Caco-2 (cell line): ENCODE measurements at places on chromosomes 3 and 15. TPM values are rescaled to one million over a fixed set of nuclear protein-coding genes. Genes with fewer than 3 reads are reported as not detected.

DNA sequence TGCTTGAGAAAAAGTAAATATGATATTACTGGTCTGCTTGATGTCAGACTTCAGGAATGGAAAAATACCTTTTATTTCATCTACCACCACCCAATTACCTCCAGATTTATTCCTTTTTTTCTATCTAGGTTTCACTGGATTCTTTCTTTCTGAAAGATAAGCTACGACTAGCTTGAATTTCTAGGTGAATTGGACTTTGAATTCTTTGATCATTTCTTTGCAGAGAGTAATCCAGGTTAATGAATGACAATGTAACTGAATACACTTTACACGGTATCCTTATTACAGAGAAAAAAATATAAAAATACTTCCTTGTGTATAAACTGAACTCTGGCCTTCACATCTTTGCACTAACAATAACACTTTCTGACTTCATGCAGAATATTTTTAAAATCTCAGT lies 59.5 kb upstream of the TRPC1 start:
- H3K36me3 ChIP-seq, result no peaks in the 10 kb centered on the region; the same call in 1 of the 2 replicates
- H3K4me1 ChIP-seq, result peaks cover 14% of the 10 kb centered on the region
- no peak overlapping the region for H3K27ac ChIP-seq
- DNase-seq, result no peak
- H3K4me3 ChIP-seq, result no peak overlapping the region

- no peak overlapping the region for H3K4me3 ChIP-seq
- H3K27me3 ChIP-seq, result no peaks in the 10 kb centered on the region
- no peak for DNase-seq
- H3K4me1 ChIP-seq, result no peaks in the 10 kb centered on the region
- no peaks in the 10 kb centered on the region for H3K36me3 ChIP-seq
- H3K27ac ChIP-seq, result no peak overlapping the region
Measured at GRCh38 chr3:159208050-159208449, 406.2 kb downstream of the MFSD1 start.

- no peaks in the 10 kb centered on the region for H3K36me3 ChIP-seq
- no peak for DNase-seq
- no peak overlapping the region for H3K27ac ChIP-seq
- H3K4me3 ChIP-seq, result no peak overlapping the region
- no peaks in the 10 kb centered on the region for H3K4me1 ChIP-seq
- no peaks in the 10 kb centered on the region for H3K27me3 ChIP-seq
Measured at GRCh38 chr15:34297059-34297458, 40.5 kb downstream of the SLC12A6 start.

- no peak overlapping the region for H3K4me3 ChIP-seq
- H3K27ac ChIP-seq, result peak overlapping the region; percentile 12
- no peaks in the 10 kb centered on the region for H3K4me1 ChIP-seq
- H3K36me3 ChIP-seq, result no peaks in the 10 kb centered on the region
Measured at GRCh38 chr15:90190606-90191343, 10.4 kb upstream of the SEMA4B start.

- H3K36me3 ChIP-seq, result no peaks in the 10 kb centered on the region
- no peaks in the 10 kb centered on the region for H3K4me1 ChIP-seq
- no peaks in the 10 kb centered on the region for H3K27me3 ChIP-seq
- H3K4me3 ChIP-seq, result no peak overlapping the region
- no peak for DNase-seq
- H3K27ac ChIP-seq, result no peak overlapping the region
Measured at GRCh38 chr3:19799887-19800286, 134.1 kb downstream of the EFHB start.

DNA sequence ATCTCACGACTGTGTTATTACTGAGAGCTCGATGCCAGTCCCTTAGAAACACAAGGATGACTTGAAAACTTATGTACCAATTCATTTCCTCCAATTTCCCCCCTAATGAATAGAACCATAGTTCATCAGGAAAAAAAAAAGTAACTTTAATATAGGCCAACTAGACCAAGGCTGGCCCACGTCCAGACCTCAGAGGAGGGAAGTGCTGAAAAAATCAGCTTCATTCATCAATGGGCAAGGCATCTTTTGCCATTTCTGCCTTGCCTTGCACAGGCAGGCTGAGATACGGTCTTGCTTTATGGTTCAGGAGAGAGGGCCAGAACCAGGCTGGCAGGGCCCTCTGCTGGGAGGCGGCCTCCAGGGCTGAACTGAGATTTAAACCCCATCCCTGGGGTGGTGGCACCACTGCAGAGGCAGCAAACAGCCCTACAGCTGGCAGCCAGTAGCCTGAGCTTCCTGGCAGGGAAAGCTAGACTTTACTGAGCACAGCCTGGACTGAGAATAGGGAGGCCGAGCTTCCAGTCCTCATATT lies 104.1 kb upstream of the TNFAIP8L3 start:
- H3K27me3 ChIP-seq, result no peaks in the 10 kb centered on the region; the same call in 1 of the 2 replicates
- H3K27ac ChIP-seq, result no peak overlapping the region
- DNase-seq, result no peak
- no peaks in the 10 kb centered on the region for H3K36me3 ChIP-seq

- H3K4me3 ChIP-seq, result no peak overlapping the region
- H3K27me3 ChIP-seq, result no peaks in the 10 kb centered on the region
- no peak for DNase-seq
- no peak overlapping the region for H3K27ac ChIP-seq
Measured at GRCh38 chr15:35047528-35047927, 37.6 kb downstream of the NANOGP8 start.

- H3K27me3 ChIP-seq, result no peaks in the 10 kb centered on the region
- peaks cover 22% of the 10 kb centered on the region for H3K4me1 ChIP-seq
- no peak overlapping the region for H3K4me3 ChIP-seq
- DNase-seq, result no peak
- no peak overlapping the region for H3K27ac ChIP-seq
Measured at GRCh38 chr3:72080095-72080494, 295.1 kb upstream of the PROK2 start.

GRCh38 chr15:89441295-89441812 lies 55.0 kb downstream of the RHCG start:
- H3K36me3 ChIP-seq, result no peaks in the 10 kb centered on the region
- no peak for DNase-seq
- H3K27ac ChIP-seq, result no peak overlapping the region

GRCh38 chr3:149534671-149535332 lies 60.3 kb downstream of the TM4SF4 start:
- no peak overlapping the region for H3K27ac ChIP-seq
- no peaks in the 10 kb centered on the region for H3K36me3 ChIP-seq
- no peaks in the 10 kb centered on the region for H3K27me3 ChIP-seq
- H3K4me3 ChIP-seq, result no peak overlapping the region
- peaks cover 25% of the 10 kb centered on the region for H3K4me1 ChIP-seq

DNA sequence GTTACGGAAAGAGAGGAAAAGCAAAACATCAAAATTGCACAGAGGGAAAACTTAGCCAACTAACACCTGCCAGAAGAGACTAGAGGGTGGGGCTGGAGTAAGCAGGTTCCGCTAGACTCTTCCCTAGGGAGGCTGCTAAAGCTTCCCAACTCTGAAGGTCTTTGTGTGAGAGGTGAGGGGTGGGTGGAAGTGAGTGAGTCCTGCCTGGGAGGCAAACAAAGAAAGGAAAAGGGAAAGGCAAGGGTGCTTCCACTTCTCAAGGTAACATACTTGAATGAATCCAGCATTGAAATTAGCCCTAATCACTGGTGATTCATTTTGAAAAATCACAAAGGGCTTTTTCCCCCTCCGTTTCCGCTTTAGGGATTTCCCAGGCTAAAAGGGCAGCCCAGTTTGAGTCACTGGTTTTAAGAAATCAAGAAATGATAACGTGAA lies 220.5 kb upstream of the ADAMTS9 start:
- H3K4me3 ChIP-seq, result no peak overlapping the region
- H3K27ac ChIP-seq, result no peak overlapping the region
- H3K4me1 ChIP-seq, result peaks cover 10% of the 10 kb centered on the region
- no peak for DNase-seq
- H3K27me3 ChIP-seq, result no peaks in the 10 kb centered on the region

DNA sequence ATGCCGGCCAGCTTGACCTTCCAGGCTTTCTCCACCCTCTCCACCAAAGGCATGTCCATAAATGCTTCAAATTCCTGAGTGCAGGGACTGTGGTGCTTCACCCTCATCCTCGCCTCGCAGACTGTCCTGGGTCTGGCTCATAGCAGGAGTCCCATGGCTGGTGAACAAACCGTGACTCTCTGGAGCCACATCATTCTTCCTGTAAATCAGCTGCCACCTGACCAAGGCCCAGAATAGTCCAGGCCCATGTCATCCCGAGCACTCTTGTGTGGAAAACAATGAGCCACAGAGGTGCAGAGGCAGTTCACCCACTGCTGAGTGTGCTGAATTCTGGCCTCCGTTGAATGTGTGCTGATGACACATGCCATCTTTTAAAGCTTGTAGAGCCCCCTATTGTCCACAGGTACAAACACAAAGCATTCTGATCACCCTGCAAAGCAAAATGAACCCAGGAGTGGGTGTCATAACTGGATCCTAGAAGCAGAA lies 68.6 kb downstream of the ABHD5 start:
- H3K27ac ChIP-seq, result peak overlapping the region; percentile 89
- H3K4me1 ChIP-seq, result peaks cover 33% of the 10 kb centered on the region
- no peaks in the 10 kb centered on the region for H3K27me3 ChIP-seq
- no peak overlapping the region for H3K4me3 ChIP-seq

DNA sequence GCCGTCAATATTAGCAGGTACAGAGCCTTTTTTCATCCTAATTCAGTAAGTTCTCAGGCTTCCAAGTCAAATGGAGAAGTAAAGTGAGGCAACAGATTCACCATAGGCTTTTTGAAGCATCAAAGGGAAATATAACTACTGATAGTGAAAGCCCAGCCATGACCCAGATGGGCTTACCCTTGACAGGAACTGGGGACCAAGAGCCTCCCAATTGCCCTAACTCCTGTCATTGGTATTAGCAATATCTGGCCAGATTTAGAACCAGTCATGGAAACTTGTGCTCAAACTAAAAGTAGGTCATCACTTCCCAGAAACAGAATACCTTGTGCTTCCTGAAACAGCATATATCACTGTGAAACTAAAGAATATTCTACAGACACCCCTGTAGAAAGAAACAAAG lies 33.0 kb downstream of the NME9 start:
- H3K4me1 ChIP-seq, result no peaks in the 10 kb centered on the region
- no peak overlapping the region for H3K4me3 ChIP-seq
- H3K27me3 ChIP-seq, result no peaks in the 10 kb centered on the region
- no peak for DNase-seq

GRCh38 chr3:125119752-125120378 lies 64.1 kb upstream of the HEG1 start:
- no peaks in the 10 kb centered on the region for H3K27me3 ChIP-seq
- no peaks in the 10 kb centered on the region for H3K36me3 ChIP-seq
- no peak overlapping the region for H3K27ac ChIP-seq
- no peak overlapping the region for H3K4me3 ChIP-seq
- DNase-seq, result no peak
- H3K4me1 ChIP-seq, result peaks cover 13% of the 10 kb centered on the region; the same call in 1 of the 2 replicates

DNA sequence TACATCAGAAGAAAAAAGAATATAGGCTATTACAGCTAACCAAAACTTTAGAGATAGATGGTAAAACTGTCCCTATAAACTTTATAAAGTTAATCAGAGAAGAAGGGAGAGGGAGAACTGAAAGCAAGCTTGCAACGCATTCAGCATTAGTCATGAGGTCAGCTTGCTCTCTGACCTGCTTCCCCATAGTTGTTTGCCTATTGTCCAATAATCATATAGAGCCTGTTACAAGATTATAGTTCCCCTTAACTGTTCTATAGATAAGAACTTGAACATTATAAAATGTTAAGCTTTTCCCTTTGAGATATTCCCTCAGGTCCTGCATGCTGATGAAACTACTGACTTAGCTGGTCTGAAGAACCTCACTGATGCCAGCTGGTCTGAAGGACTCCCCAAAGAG lies 74.5 kb downstream of the CPNE4 start:
- DNase-seq, result no peak
- H3K4me3 ChIP-seq, result no peak overlapping the region
- no peak overlapping the region for H3K27ac ChIP-seq
- H3K27me3 ChIP-seq, result no peaks in the 10 kb centered on the region
- no peaks in the 10 kb centered on the region for H3K36me3 ChIP-seq
- peaks cover 24% of the 10 kb centered on the region for H3K4me1 ChIP-seq

GRCh38 chr3:147554332-147554731 lies 145.2 kb downstream of the ZIC1 start:
- H3K27me3 ChIP-seq, result no peaks in the 10 kb centered on the region
- DNase-seq, result no peak
- H3K4me3 ChIP-seq, result no peak overlapping the region
- no peaks in the 10 kb centered on the region for H3K36me3 ChIP-seq

GRCh38 chr3:17292556-17292955 lies 407.8 kb downstream of the PLCL2 start:
- H3K27me3 ChIP-seq, result no peaks in the 10 kb centered on the region
- H3K4me3 ChIP-seq, result no peak overlapping the region
- H3K36me3 ChIP-seq, result no peaks in the 10 kb centered on the region
- no peak for DNase-seq
- H3K4me1 ChIP-seq, result no peaks in the 10 kb centered on the region

- H3K27me3 ChIP-seq, result no peaks in the 10 kb centered on the region
- no peak overlapping the region for H3K27ac ChIP-seq
- no peaks in the 10 kb centered on the region for H3K4me1 ChIP-seq
Measured at GRCh38 chr3:161296814-161297213, 74.5 kb downstream of the SPTSSB start.

DNA sequence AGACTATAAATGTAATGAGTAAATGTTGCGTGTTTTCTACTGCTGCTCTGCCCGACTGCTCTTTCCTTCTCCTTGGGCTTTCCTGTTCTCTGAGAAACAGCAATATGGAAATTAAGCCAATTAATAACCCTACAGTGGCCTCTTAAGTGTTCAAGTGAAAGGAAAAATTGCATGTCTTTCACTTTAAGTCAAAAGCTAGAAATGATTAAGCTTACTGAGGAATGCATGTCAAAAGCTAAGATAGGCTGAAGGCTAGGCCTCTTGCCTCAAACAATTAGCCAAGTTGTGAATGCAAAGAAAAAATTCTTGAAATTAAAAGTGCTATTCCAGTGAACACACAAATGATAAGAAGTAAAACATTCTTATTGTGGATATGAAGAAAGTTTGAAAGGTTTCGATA lies 55.0 kb downstream of the ATP2C1 start:
- no peaks in the 10 kb centered on the region for H3K36me3 ChIP-seq
- H3K27me3 ChIP-seq, result no peaks in the 10 kb centered on the region
- H3K4me1 ChIP-seq, result peaks cover 7% of the 10 kb centered on the region; the same call in 1 of the 2 replicates
- no peak overlapping the region for H3K27ac ChIP-seq
- no peak overlapping the region for H3K4me3 ChIP-seq

GRCh38 chr15:98734466-98735199 lies 86.3 kb downstream of the IGF1R start:
- no peaks in the 10 kb centered on the region for H3K36me3 ChIP-seq
- H3K4me3 ChIP-seq, result no peak overlapping the region
- H3K27me3 ChIP-seq, result no peaks in the 10 kb centered on the region
- H3K27ac ChIP-seq, result no peak overlapping the region

Gene CYP19A1
- total RNA-seq, result 0.70 and 0.77 TPM in 2 replicates

Gene NOX5
- total RNA-seq, result 0.05 TPM in 1 of 2 replicates, not detected in the other

Gene SPINK8
- total RNA-seq, result not detected in 2 replicates

Gene SLC28A1
- not detected in 2 replicates for total RNA-seq

Gene PAQR9
- not detected in 2 replicates for total RNA-seq

Gene PLA2G4D
- not detected in 2 replicates for total RNA-seq

Gene ABCF3
- 68.8 and 69.8 TPM in 2 replicates for total RNA-seq

Gene NRROS
- total RNA-seq, result 1.5 and 2.0 TPM in 2 replicates

Gene TRIP4
- 24.1 and 26.2 TPM in 2 replicates for total RNA-seq

Gene MUC13
- 3.5 and 5.0 TPM in 2 replicates for total RNA-seq

Gene IQGAP1
- total RNA-seq, result 142 and 150 TPM in 2 replicates

Gene STRIT1
- total RNA-seq, result not detected in 2 replicates

Gene NME9
- not detected in 2 replicates for total RNA-seq

Gene SLC9C1
- total RNA-seq, result 0.23 TPM in 1 of 2 replicates, not detected in the other
